ENCODE measurements at places on chromosomes 2 and 18.

DNA sequence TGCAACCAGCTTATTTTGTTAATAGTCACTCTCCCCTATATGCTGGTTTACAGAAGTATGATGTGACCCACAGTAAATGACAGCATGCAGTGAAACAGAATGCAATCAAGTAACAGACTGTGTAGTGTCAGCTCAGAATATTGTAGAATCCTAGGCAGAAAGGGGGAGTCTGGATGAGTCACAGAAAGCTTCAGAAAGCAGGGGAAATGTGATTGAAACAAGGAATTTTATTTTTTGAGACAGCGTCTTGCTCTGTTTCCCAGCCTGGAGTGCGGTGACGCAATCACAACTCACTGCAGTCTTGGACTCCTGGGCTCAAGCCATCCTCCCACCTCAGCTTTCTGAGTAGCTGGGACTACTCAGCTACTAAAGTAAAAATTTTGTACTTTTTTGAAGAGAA lies 219.9 kb upstream of the FBXO11 start:
- no peak for DNase-seq

DNA sequence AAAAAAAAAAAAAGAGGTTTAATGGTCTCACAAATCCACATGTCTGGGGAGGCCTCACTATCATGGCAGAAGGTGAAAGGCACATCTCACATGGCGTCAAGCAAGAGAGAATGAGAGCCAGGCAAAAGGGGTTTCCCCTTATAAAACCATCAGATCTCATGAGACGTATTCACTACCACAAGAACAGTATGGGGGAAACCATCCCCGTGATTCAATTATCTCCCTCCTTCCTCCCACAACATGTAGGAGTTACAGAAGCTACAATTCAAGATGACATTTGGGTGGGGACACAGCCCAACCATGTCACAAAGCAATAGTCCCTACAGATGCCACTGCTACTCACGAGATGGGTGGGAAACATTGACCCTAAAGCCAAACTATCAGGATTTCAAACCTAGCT lies 392.7 kb upstream of the ID2 start:
- no peak for DNase-seq

DNA sequence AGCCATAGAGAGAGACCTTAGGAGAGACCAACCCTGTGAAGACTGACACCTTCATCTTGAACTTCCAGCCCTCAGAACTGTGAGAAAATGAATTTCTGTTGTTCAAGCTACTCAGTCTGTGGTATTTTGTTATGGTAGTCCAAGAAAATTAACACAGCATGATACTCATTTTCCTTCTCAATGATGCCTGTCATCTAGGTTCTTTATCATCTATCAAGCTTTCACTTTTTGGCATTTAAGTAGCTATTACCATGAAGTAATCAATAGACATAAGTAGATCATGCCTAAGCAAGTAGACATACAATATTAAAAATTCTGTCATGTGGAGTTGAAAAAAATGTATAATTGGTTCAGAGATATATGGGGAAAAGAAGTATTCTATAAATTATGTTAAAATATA lies 444.7 kb downstream of the THSD7B start:
- DNase-seq, result no peak

- no peak for DNase-seq
Observed at GRCh38 chr18:73991570-73991969, 156.1 kb downstream of the FBXO15 start.

GRCh38 chr2:157501026-157501425 lies 57.1 kb upstream of the CYTIP start:
- no peak for DNase-seq

DNA sequence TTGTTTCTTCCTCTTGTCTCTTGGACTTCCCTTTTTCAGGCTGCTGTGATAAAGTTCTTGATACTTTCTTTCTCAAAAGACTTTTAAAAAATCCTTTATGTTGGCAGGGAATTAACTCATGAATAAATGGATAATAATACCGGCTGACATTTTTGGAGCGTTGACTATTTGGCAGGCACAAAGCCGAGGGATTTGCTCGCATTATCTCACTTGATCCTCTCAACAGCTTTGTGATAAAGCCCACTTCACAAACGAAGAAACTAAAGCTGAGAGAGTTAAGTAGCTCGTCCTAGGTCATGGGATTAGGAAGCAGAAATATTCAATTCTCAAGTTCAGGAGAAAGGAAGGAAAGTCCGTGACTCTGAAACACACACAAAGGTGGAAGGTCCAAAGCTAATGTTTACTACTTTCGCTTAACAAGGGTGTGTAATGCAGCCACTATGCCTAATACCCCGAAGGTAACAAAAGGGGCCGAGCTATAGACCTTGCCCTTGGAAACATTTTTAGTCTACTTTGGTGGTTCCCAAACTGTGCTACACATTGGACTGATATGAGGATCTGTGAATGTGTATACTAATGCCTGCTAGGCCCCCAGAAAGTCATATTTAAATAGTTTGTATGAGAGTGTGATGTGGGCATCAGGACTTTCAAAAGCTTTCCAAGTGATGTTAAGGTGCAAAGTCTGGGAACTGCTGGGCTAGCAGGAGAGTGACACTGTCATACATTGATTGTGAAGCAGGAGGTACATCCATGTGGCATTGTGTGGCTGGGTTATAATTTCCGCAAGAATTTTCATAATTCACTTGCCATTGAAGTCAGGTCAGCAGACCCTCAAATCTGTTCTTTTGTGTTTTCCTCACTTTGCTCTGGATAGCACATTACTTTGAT lies 508.4 kb downstream of the PLCL1 start:
- DNase-seq, result no peak

GRCh38 chr2:216858312-216858711 lies 1.6 kb downstream of the TNP1 start:
- DNase-seq, result no peak
